ENCODE measurements at places on chromosomes 5 and 9.

DNA sequence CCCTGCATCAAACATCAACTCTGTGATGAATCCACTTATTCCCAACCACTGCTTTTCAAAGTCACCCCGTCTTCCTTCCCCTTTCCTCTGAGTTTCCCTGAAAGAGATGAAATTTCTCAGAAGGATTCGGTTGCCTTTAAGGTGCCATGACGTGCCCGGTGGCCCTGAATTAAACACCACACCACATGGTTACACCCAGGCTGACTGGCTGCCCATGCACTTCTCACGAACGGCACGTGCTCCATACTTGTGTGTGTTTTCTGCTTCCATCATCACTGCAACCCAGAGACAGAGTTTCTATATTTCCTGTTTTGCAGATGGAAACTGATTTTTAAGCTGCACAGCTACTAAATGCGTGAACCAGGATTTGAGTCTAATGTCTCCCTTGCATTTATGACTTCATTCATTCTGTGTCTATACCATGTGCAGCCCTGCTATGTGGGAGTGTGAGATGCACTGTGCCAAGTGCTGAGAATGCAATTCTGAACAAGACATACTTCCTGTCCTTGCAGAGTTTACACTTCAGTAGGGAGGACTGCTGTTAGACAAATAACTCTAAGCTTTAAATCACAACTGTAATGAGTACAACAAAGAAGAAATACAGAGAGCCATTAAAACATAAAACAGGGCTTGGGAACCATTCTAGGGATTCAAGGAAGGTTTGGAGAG is 162.9 kb downstream of the NXNL2 start:
- DNase-seq: no peak

- no peak for DNase-seq
Measured at GRCh38 chr9:93306579-93307091, 122.7 kb downstream of the WNK2 start.

DNA sequence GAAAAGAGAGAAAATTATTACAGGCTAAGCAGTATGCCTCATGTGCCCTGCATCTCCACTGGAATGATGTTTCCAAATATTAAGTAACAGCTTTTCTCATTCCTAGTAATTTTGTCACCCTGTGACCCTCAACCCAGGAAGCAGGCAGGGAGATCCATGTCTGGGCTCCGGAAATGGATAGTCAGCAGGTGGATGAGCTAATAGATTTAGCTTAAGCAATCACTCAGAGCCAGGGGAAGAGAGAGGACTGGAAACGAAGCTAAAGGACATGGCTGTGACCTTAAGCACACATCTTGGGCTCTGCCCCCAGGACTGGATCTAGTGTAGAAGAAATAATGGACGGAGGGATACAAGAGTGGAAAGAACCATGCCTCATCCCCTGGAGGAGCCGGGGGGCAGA is 89.5 kb downstream of the ARSB start:
- no peak for DNase-seq

DNA sequence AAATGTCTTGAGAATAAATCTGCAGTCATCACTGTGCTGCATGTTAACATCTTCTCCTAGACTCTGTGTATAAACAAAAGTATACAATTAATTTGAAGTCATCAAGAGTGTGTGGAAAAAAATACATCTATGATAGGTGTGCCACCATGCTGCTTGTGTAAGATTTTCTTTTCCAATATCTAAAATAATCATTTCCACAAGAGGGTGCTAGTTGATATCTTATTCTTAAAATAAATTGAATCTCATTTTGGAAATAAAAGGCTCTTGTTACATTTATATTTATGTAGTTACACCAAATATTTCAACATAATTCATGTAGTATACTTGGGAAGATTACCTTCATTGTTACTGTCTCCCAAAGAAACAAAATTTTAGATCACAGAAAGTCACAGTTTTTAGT is 14.1 kb upstream of the MOCS2 start:
- no peak for DNase-seq

DNA sequence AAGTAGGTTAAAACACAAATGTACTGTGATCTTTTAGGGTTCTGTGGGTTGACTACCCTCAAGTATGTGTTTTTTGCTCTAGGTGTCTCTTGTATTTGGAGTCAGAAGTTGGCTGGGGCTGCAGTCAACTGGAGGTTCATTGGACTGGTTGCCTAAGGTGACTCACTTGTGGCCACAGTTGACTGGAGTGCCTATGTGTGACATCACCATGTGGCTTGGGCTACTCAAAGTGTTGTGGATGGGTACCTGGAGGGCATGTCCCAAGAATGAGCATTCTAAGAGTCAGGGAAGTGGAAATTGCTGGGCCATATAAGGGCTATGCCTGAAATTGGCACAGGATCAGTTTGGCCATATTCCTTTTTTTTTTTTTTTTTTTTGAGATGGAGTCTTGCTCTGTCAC is 27.4 kb downstream of the SNX30 start:
- DNase-seq: no peak

DNA sequence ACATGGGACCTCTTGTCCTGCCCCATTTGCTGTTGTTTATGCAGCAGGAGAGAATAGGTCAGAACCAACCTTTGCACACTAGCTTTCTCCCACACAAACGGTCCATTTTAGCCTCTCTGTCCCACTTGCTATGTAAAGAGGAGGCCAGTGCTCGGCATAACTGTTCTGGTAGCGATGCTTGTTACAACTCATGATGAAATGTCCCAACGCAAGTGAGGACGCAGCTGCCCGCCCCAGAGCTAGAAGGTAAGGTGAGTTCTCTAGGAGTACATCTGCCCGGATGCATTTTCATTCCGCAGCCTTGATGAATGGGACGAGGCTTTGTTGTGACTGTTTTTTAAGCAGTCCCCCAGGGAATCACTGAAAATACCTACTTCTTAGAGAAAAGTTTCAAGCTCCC is 14.1 kb downstream of the S1PR3 start:
- no peak for DNase-seq

DNA sequence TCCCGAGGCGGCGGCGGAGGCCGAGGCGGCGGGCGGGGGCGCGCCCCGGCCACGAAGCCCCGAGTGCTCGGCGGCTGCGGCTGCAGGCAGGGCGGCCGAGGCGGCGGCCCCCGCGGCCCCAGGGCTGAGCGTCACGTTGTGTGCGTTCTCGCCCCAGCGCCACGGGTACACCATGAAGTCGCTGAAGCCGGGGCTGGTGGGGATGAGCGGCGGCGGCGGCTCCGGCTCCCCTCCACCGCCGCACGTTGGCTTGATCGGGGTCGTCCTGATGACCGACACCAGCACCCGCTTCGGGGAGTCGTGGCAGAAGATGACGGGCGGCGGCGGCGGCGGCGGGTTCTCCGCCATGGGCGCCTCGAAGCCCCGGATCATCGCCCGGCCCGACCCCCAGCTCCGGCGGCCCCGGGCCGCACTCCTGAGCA is 498 bp downstream of the ZNF367 start:
- DNase-seq: peak; percentile 42
